ENCODE measurements at places on chromosomes 5 and 9.

DNA sequence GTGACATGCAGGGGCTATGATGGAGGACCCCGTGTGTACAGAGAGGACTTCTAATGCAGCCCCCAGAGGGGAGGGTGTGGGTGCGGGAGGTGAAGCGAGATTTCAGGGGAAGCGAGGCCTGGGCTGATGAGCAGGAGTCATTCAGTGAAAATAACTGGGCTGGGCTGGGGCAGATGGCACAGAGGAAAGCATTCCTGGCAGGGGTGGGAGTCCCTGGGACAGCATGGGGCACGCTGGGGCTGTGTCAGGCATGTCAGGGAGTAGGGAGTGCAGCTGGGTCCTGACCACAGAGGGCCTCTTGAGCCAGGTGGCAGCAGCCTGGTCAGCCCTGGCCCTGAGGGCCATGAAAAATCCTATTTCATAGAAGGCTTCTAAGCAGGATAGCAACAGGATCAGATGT is 36.6 kb downstream of the COL15A1 start:
- no peaks in the 10 kb centered on the region for H3K36me3 ChIP-seq
- H3K27ac ChIP-seq, result no peak overlapping the region
- no peak for DNase-seq
- peaks cover 16% of the 10 kb centered on the region for H3K27me3 ChIP-seq
- H3K4me1 ChIP-seq, result peaks cover 30% of the 10 kb centered on the region

GRCh38 chr5:109394806-109395205 is 15.0 kb downstream of the PJA2 start:
- no peak overlapping the region for H3K4me3 ChIP-seq
- H3K36me3 ChIP-seq, result no peaks in the 10 kb centered on the region
- H3K27ac ChIP-seq, result no peak overlapping the region
- no peaks in the 10 kb centered on the region for H3K27me3 ChIP-seq

DNA sequence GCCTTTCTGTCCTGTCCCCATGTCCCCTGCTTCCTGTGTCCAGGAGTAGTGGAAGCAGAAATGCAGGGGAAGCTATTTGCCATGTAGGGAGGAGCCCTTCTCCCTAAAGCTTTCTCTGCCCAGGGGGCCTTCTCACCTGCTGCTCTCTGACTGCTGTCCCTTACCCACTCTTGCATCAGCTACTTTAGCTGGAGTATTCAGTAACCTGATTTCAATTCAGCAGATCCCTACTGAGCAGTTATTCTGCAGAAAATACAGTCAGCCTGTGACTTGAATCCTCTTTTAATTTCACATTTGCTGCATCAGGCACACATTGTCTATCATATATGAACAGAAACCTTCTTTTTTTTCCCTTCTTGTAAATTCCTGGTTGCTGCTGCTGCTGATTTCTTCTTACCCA is 90.4 kb downstream of the MVB12B start:
- H3K4me1 ChIP-seq, result peaks cover 24% of the 10 kb centered on the region
- H3K4me3 ChIP-seq, result no peak overlapping the region
- H3K27ac ChIP-seq, result no peak overlapping the region
- H3K36me3 ChIP-seq, result no peaks in the 10 kb centered on the region

DNA sequence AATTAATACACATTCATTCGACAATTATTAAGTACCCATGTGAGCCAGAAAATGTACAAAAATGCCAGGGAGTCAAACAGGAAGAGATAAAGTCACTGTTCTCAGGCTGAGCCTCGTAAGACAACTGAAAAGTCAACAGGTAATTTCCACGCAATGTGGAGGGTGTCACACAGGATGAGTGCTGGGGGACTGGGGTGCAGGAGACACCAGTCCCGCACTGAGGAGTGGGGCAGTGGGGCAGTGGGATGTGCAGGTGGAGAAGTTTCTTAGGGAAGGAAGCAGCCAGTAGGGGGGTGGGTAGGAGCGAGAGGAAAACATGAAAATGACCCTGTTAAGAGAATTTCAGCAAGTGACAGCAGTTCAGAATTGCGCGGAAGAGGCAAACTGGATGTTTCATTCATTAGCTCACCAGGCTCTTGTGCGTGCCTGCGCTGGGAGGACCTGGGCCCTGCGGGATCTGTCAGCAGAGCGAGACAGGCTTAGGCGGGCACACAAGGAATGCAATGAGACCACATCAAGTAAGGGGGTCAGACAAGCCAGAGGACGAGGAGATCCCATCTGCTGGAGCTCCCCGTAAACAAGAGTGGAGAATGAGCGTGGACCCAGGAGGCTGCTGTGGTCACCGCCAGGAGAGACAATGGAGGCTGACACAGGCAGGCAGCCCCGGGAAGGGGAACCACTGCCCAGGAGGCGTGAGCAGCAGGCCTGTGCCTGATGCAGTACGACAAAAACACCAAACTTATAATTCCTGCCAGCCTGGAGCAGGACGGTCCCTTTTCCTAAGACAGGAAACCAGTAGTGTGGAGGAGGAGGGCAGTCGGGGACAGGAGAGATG is 21.0 kb downstream of the CAMSAP1 start:
- H3K4me3 ChIP-seq, result no peak overlapping the region
- no peaks in the 10 kb centered on the region for H3K27me3 ChIP-seq
- no peak for DNase-seq
- H3K4me1 ChIP-seq, result peaks cover 21% of the 10 kb centered on the region
- no peaks in the 10 kb centered on the region for H3K36me3 ChIP-seq

Measured in neural progenitor cell (in vitro differentiated cells).